ENCODE measurements at places on chromosomes 12 and 14.

GRCh38 chr14:53153702-53154112, 584 bp upstream of the DDHD1 start:
- DNase-seq = no peak

GRCh38 chr12:50160643-50161042, 6.5 kb downstream of the CERS5 start:
- no peak for DNase-seq

DNA sequence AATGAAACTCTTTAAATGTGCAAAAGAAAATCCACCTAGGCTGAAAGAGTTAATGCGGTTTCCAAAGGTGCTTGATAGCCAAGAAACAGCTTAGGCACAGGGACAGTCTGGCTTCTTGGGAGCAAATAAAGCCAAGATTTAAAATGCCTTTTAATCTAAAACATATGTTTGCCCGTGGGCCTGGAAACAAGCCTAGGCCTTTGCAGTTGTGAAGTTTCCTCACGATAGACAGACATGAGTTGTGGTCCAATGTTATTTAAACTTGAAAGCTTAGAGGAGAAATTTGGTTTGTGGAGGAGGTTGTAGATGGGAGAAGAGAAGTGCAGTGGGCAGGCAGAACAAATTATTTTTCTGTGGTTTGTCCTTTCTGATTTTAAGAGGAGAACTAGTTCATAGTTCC, 29.8 kb downstream of the PROX2 start:
- DNase-seq = no peak

DNA sequence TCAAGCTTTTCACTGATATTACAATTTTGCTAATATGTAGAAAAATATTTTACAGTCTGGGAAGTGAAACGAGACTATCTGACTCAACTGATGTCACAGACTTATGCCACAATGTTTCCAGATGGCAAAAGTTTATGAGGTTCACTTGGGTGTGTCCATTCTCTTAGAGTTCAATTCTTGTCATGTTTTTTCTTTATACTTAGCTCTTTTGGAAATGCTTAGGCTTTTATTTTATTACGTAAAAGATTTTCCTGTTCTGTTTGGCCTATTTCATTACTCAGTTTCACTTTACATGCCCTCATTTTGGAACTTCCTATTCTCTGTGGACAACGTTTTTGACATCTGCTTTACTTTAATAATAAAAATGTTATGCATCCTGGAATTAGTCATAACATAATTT, 2.1 kb upstream of the PDZRN4 start:
- DNase-seq = no peak

DNA sequence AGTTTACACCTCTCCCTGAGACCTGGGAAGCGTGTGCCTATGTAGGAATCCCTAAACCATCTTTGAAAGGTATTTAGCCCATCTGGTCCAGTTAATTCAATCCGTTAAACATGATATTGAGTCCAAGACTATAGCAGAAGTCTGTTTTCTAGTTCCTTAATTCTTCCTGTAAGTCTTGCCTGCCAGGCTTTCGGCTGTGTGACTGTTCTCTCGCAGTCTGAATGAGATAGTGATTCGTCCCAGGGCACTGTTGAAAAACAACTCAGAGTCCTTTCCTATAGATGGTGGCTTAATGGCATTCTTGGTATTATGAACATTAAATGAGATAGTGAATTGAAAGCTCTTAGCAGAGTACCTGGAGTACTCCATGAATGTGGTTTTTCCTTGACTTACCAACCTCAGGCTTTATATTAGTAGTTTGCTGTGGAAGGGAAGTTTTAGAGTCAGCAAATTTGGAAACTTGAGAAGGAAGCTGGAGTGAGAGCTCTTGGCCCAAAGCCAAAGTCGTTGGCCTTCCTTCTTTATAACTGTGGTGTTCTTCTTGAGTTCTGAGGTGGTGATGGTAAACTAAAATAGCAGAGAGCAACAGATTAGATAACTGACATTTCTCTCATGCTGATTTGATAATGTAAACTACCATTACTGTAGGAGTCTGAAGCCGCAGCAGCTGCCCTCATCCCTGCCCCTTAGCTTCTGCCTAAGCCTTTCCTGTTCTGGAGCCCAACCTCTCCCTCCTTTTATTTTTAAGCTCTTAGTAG, 76.5 kb downstream of the TGFB3 start:
- no peak for DNase-seq

- no peak for DNase-seq
Observed at GRCh38 chr14:64680013-64680713, 24.1 kb upstream of the PLEKHG3 start.

- DNase-seq = no peak
Observed at GRCh38 chr14:25033358-25033757, 16.6 kb downstream of the STXBP6 start.

DNA sequence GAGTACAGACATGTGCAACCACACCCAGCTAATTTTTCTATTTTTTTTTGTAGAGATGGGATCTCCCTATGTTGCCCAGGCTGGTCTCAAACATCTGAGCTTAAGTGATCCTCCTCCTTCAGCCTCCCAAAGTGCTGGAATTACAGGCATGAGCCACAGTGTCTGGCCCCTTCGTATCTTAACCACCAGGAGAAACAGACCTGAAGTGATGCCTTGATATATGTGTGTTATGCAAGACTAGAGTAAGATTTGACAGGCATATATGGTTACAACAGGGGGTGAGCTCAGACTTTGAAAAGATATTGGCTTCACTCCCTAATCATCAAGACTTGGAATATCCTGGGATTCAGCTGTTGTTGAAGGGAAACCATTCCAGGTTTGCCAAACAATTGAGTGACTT, 10.7 kb upstream of the GALNT6 start:
- DNase-seq = no peak

DNA sequence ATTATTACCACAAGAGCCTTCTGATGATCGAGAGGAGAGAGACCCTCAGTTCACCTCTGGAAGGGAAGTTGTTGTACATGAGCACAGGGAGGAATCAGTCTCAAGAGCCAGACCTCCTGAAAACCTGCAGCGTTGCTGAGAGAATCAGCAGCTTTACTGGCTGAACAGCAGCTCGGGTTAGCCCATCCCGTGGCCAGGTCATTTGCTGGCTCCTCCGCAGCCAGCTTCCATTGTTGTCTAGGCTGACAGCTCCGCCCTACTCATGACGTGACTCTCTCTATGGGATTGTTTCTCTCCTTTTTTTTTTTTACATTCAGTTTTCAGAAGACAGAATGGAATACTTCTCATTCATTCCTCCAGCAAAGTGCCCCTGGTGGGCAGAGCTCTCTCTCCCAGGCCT, 69.9 kb downstream of the TGFB3 start:
- DNase-seq = no peak

- DNase-seq = no peak
Observed at GRCh38 chr12:57602544-57602943, 2.1 kb upstream of the DTX3 start.

GRCh38 chr12:57872362-57872761, 25.8 kb upstream of the CTDSP2 start:
- DNase-seq = no peak
